ENCODE measurements at places on chromosomes 6 and 20.
A peak's percentile ranks its signal among the peaks of the same experiment; 100 is the strongest.

DNA sequence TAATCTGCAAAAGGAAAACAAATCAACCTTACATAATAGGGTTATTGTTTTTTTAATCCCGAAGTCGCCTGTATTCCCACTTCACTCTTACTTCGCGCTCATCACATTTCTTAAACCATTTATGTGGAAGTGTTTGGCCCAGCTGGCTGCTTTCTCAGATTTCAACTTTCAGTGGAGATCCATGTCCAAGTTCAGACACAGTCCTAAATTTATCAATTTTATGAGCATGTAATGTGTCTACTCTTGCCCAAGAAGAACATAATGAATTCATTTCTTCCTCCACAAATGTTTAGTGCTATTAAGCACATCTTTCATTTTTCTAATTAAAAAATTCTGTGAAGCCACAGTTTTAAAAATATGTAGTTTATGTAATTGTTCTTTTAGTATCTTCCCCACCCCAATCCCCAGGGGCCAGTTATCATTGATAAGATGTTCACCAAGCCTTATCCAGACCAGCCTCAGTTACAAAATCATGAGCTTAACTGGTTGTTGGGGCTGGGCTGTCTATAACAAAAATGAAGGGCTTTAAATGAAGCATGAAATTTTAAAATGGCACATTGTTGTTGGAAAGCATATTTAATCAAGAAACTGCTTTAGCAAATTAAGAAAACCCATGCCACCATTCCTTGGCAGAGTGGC, 151.7 kb downstream of the UST start:
- no peak for DNase-seq

DNA sequence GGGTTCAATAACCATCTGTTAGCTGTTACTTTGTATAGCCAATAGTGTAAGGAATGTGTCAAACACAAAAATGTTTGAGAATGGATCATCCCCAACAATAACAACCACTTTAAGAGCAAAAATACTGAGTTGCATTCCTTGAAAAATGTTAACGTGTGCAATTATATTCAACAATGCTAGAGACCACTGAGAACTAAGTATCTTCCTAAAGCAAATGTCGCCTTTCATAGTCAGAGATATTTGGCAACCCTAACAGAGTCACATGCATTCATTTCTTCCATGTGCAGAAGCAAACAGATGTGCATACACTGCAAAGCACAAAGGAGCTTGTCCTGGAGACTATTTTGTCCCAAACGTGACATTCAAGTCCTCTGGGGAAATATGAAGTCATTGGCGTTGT, 448.6 kb downstream of the GJA1 start:
- DNase-seq, result no peak

GRCh38 chr6:147161974-147162495, 42.2 kb upstream of the STXBP5 start:
- no peak for DNase-seq

DNA sequence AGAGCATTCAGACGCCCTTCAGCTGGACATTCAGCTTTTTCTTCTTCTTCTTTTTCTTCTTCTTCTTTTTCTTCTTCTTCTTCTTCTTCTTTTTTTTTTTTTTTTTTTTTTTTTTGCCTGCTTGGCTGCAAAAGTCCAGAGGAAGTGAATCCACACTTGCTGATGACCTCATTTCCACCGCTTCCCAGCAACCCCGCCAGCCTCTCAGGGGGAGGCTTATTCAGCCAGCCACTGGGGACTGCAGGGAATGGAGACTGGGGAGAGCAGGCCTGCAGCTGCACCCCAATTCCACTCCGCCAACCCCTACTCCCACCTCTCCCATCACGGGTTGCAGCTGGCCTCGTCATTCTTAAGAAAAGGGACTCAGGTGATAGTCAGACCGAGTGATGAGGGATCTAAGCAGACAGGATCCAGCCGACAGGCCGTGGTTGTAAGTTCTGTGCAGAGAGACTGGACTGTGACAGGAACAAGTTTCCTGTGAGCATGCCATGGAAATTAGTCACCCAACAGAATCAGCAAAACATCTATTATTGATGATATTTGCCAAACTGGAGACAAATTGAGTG, 59.0 kb upstream of the QKI start:
- DNase-seq, result no peak

DNA sequence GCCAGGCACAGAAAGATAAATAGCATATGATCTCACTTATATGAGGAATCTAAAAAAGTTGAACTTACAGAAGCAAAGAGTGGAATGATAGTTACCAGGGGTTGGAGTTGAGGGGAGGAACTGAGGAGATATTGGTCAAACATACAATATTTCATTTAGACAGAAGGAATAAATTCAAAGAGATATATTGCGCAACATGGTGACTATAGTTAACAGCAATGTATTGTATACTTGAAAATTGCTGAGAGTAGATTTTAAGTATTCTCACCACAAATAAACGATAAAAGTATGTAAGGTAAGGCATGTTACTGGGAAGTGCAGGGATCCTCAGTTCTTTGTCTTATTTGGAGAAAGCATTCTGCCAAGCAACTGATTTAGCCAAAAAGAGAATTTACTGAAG, 171.9 kb downstream of the LMBRD1 start:
- no peak for DNase-seq

DNA sequence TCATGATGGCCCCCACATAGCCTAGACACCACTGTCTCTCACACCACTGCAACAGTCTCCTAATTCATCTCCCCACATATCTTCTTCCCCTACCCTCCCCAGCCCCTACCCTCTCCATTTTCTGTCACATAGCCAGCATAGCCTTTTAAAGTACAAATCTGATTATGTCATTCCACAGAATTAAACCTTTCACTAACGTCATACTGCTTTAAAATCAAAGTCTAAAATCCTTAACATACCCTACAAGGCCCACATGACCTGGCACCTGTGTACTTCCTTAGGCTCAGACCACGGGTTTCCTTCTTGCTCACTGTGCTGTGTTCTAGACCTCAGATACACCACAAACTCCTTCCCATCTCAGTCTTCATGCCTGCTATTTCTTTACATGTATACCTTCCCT, 5.9 kb downstream of the OSTM1 start:
- DNase-seq, result no peak

GRCh38 chr6:131910956-131911355, 40.2 kb downstream of the CCN2 start:
- DNase-seq, result no peak

DNA sequence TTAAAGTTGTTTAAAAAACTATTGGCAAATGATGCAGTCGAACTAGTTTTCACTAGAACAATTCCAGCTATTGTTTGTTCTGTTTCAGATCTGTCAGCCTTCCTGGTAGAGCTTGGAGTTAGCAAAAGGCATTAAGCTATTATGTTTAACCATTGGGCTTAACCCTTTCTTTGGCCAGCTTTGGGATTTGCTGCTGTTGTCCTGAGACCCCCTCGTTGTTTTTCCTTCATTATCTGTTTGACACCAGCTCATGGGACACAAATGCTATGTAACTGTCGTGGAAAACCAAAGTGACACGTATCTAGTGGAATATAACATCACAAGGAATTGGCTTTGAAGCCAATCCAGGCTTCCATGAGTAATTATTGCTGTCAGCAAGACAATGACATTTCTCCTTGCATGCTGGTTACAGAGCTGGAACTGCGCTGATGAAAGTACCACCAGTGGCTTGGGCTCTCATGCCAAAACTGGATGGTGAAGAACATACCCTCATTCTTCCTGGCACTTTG, 96.0 kb downstream of the EYA2 start:
- no peak for DNase-seq

DNA sequence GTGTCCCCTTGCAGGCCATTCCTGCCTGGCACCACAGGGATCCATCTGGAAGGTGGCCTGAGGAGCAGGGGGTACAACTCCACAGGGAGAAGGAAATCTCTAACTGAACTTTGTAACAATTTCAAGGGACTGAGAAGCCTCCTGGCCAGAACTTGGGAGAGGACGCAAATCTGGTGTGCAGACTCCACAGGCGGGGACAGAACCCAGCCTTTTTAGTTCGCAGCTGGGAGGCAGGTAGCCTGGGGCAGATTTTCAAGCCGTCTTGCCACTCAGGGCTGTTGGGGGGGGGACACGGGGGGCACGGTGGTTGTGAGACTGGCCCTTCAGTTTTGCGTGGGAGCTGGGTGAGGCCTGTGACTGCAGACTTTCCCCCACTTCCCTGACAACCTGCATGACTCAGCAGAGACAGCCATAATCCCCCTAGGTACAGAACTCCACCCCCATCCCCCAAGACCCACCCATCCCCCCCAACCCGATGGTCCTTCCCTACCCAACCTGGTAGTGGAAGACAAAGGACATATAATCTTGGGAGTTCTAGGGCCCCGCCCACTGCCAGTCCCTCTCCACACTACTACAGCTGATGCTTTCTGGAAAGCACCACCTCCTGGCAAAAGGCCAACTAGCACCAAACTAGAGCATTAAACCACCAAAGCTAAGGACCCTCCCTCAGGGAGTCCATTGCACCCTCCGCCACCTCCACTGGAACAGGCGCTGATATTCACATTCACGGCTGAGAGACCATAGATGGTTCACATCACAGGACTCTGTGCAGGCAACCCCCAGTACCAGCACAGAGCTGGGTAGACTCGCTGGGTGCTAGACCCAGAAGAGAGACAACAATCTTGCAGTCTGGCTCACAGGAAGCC, 3.0 kb upstream of the HUS1B start:
- DNase-seq, result no peak

- no peak for DNase-seq
These were observed 21.1 kb upstream of the PKIB start for GRCh38 chr6:122589115-122589514.

DNA sequence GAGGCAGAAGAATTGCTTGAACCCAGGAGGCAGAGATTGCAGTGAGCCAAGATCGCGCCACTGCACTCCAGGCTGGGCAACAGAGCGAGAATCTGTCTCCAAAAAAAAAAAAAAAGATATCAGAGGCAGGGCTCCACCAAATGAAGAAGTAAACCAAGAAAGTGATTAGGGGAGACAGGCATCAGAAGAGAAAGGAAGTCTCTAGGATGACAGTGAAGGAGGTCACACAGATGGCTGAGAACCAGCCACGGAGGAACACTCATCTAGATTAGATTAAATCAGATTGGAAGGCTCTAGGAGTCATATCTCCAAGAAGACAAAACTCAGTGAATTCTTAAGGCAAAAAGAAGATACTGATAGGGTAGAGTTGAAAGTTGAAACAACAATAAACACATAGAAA, 102.2 kb upstream of the CCDC28A start:
- no peak for DNase-seq

GRCh38 chr6:47532981-47533585, 55.5 kb downstream of the CD2AP start:
- no peak for DNase-seq

DNA sequence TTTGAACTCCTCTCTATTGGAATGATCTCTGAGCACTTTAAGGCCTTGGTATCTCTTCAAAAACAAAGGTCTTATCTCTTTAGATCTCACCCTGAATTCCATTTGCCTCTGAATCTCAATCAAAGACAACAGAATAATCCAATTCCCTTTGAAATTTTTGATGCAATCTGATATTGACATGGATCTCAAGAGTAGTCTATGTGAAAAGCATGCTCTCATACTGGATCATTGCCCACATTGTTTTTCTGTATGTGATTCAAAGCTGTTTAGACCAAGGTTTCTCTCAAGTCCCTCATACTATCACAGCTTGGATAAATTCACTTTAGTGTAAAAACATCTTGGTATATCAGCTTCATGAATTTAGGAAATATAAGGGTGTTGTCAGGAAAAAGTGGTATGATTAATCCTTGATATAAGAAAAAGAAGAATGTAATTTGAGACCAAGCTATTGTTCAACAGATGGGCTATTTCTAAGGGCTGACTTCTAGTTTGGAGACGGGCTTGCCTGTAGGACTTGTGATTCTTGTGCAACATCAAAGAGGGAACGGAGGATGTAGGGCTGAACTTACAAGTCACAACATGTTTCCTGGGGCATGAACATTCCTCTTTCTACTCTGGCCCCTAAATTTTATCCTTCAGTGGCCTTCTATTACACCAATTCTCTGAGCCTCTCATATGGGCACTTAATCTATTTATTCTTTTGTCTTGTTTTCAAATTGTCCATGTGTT, 77.9 kb upstream of the CITED2 start:
- no peak for DNase-seq

GRCh38 chr20:44017211-44017610, 102.6 kb downstream of the TOX2 start:
- DNase-seq, result no peak

GRCh38 chr6:63839485-63839884, 203.9 kb downstream of the PHF3 start:
- no peak for DNase-seq

GRCh38 chr6:152671171-152671570, 26.5 kb upstream of the MYCT1 start:
- DNase-seq, result no peak

- no peak for DNase-seq
These were observed 67.1 kb downstream of the TFAP2A start for GRCh38 chr6:10347561-10348327.

DNA sequence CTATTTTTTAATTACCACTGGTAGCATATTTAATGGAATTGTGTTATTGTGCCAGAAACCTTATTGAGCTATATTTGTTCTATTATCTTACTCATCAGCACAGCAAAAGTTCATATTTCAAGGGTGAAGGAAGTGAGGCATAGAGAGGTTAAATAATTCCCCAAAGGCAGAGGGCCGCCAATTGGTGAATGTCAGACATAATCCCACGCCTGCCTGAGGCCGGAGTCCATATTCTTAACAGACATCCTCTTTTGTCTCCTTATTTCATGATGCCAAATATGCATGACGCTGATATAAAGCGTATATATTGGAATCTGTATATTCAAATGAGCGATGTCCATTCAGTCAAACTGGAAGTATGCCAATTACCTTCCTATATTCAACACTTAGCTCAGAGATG, 505.0 kb upstream of the SLC35B3 start:
- DNase-seq, result no peak

DNA sequence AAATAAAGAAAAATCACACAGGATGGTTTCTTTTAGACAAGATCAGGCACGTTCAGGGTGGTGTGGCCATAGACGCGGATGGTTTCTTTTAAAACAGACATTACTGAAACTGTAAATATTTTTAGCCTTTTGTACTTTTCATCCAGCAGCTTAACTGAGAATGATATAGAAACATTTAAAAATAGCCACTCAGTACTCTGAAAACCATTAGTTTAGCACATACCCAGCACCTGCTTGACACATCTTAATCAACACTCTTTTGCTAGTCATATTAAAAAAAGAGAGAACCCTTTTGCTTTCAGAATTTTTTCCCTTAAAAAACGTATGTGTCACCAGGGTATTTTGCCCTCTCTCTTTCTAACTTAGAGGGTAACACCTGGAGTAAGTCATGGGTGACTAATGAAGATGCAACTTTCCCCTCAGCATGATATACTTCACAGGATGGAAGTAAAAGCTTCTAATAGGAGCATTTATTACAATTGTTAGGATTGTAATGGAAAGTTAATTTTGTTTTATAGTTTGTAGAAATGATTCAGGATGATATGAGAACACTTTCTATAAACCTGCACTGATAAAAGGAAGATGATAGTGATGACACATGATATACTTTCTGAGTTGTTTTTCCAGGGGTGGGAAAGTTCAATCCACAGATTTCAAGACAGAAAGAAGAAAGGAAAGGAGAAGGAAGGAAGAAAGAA, 45.2 kb downstream of the BACH2 start:
- peak; percentile 90 for DNase-seq

Data from MM.1S (cell line).